Right atrium auricular region (tissue), 2 donors: ENCODE measurements at places on chromosomes 13 and 19. TPM values are rescaled to one million over a fixed set of nuclear protein-coding genes. Genes with fewer than 3 reads are reported as not detected.

RNASEH2B gene
- 22.9 TPM for total RNA-seq

ENOX1 gene
- total RNA-seq = 2.4 TPM

ZIK1 gene
- total RNA-seq = 3.3 TPM

CBLC gene
- total RNA-seq = not detected

SNRPD2 gene
- 201 TPM for total RNA-seq

PSG6 gene
- not detected for total RNA-seq

C2CD4C gene
- 0.26 TPM for total RNA-seq

OR7C1 gene
- not detected for total RNA-seq

DNA sequence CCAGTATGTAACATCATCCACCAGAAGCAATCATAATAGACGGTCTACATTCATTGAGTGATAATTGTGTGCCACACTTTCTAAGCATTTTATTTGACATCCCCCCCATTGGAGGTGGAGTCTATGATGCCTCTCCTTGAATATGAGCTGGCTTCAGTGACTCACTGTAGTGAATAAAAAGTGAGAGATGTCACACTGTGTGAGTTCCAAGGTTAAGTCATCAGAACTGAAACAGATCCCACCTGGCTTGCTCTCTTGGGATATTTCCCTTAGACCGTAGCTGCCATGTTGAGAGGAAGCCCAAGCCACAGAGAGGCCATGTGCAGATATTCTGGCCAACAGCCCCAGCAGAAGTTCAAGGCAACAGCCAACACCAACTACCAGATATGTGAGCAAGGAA lies 12.6 kb downstream of the RTBDN start:
- no peaks in the 10 kb centered on the region for H3K36me3 ChIP-seq
- no peak overlapping the region for H3K4me3 ChIP-seq
- DNase-seq = no peak
- no peak overlapping the region for H3K27ac ChIP-seq
- peaks cover 3% of the 10 kb centered on the region for H3K4me1 ChIP-seq

- H3K27me3 ChIP-seq = no peaks in the 10 kb centered on the region
- DNase-seq = peak; percentile 11
- H3K36me3 ChIP-seq = no peaks in the 10 kb centered on the region
- H3K27ac ChIP-seq = no peak overlapping the region
These were observed 597.4 kb downstream of the UQCRFS1 start for GRCh38 chr19:28615546-28615916.

DNA sequence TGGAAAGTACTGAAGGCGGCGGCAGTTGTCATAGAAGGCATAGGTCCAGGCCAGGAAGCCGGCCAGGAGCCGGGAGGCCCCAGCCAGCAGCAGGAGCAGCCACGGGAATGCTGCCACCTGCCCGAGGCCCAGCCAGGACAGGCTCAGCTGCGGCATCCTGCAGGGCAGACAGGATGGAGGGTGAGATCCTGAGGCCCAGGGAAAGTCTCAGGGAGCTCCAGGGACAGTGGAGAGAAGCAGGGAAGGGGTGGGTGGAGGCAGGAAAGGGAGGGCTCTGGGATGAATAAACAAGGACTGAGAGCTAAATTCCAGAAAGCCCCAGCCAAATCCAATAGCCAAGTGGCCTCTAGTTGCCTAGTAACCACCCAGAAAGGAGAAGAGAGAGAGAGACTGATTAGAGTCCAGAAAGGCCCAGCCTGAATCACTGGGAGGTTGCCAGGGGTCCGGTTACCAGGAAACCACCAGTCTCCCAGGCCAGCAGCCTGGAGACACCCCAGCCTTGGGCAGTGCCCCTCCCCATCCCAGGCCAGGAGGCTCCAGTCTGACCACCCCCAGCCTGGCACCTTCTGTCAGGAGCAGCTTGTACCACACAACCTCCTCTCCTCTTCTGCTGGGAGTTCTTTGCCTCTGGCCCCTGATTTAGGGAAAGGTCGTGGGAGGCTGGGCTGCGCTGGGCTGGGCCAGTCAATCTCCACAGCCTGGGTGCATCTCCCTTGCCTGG lies 7.5 kb upstream of the OR10H5 start:
- H3K36me3 ChIP-seq = no peaks in the 10 kb centered on the region
- H3K27ac ChIP-seq = peak overlapping the region; percentile 39
- no peaks in the 10 kb centered on the region for H3K27me3 ChIP-seq

DNA sequence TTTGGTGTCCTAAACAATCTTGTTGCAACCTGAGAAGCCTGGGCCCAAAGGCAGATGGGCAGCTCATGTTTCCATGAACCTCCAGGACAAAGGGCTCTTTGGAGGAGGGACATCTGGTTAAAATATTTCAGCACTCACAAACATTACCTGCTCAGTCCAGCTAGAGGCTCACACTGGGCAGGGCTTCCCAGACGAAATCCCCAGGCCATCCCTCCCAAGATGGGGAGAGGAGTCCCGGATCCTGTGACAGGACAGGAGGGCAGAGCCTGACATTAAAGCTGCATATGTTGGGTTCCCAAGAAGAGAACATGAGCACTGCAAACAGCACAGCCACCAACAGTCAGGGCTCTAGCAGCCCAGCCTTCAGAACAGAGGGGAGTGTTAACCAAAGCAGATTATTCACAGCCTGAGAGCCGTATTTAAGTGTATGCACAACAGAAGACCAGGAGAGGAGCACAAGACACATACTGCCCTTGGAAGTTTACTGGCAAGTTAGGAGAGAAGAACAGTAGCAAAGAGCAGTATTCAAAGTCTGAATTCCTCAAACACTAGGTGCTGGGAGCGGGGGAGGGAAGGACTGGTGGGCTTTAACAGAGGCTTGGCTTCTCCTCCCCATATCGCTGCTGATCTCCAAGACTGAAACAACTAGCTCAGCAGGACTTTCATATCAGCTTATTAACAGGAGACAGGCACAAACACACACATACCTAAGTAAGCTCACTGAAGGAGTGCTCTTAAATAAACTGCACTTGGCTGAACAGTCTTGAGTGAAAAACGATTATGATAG lies 12.3 kb downstream of the ATP7B start:
- H3K4me1 ChIP-seq = no peaks in the 10 kb centered on the region
- H3K4me3 ChIP-seq = no peak overlapping the region
- DNase-seq = no peak
- peak overlapping the region; percentile 52 for H3K27ac ChIP-seq
- H3K27me3 ChIP-seq = no peaks in the 10 kb centered on the region

- DNase-seq = peak; percentile 49
- H3K4me1 ChIP-seq = no peaks in the 10 kb centered on the region
- H3K36me3 ChIP-seq = no peaks in the 10 kb centered on the region
- no peak overlapping the region for H3K27ac ChIP-seq
These were observed 7.0 kb upstream of the SPACA6 start for GRCh38 chr19:51686171-51686570.

- no peak overlapping the region for H3K27ac ChIP-seq
- no peaks in the 10 kb centered on the region for H3K27me3 ChIP-seq
- H3K4me1 ChIP-seq = no peaks in the 10 kb centered on the region
- H3K4me3 ChIP-seq = no peak overlapping the region
- no peaks in the 10 kb centered on the region for H3K36me3 ChIP-seq
- DNase-seq = no peak
These were observed 55.6 kb downstream of the UFM1 start for GRCh38 chr13:38405216-38405615.

DNA sequence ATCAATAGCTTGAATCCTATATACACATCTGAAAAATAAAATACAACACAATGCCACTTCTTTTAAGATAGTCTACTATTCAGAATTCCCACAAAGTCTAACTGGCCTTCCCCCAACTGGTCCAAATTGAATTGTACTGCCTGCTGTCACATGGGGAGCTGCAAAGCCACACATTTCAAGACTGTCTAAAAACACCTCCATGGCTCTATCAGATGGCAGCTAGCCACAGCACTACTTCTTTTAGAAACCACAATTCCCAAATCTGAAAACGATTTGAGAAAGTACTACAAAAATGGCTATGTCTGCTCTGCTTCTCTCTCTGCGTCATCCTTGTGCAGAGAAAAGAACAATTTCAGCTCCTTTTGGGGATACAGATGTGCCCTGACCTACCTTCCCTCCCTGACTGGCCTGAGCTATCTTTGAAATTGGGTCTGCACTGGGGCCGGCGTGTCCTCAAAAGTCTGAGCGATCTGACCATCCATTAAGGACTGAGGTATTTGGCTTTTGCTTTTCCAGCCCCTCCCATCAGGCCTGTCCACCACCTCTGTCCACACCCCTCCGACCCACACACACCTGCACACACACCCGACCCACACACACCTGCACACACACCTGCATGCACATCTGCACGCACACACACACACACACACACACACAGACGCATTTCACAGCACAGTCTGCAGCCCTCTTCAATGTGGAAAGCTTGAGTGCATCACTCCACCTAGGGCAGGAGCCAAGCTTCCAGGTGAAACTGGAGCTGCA lies 68.6 kb upstream of the IPO5 start:
- no peaks in the 10 kb centered on the region for H3K4me1 ChIP-seq
- no peaks in the 10 kb centered on the region for H3K27me3 ChIP-seq
- H3K36me3 ChIP-seq = no peaks in the 10 kb centered on the region
- no peak overlapping the region for H3K27ac ChIP-seq
- no peak for DNase-seq

- DNase-seq = no peak
- H3K27ac ChIP-seq = no peak overlapping the region
- H3K4me1 ChIP-seq = no peaks in the 10 kb centered on the region
These were observed 117.6 kb downstream of the MIPEP start for GRCh38 chr13:23771552-23771951.

GRCh38 chr19:1862424-1863327 lies 703 bp downstream of the KLF16 start:
- peak overlapping the region; percentile 53 for H3K27ac ChIP-seq
- H3K4me3 ChIP-seq = peak overlapping the region; percentile 71
- no peaks in the 10 kb centered on the region for H3K36me3 ChIP-seq
- peaks cover 58% of the 10 kb centered on the region for H3K4me1 ChIP-seq
- H3K27me3 ChIP-seq = no peaks in the 10 kb centered on the region
- DNase-seq = no peak

- no peak overlapping the region for H3K4me3 ChIP-seq
- H3K27me3 ChIP-seq = no peaks in the 10 kb centered on the region
- DNase-seq = no peak
- no peaks in the 10 kb centered on the region for H3K36me3 ChIP-seq
- H3K4me1 ChIP-seq = no peaks in the 10 kb centered on the region
These were observed 22.0 kb downstream of the NOTCH3 start for GRCh38 chr19:15178629-15179308.

DNA sequence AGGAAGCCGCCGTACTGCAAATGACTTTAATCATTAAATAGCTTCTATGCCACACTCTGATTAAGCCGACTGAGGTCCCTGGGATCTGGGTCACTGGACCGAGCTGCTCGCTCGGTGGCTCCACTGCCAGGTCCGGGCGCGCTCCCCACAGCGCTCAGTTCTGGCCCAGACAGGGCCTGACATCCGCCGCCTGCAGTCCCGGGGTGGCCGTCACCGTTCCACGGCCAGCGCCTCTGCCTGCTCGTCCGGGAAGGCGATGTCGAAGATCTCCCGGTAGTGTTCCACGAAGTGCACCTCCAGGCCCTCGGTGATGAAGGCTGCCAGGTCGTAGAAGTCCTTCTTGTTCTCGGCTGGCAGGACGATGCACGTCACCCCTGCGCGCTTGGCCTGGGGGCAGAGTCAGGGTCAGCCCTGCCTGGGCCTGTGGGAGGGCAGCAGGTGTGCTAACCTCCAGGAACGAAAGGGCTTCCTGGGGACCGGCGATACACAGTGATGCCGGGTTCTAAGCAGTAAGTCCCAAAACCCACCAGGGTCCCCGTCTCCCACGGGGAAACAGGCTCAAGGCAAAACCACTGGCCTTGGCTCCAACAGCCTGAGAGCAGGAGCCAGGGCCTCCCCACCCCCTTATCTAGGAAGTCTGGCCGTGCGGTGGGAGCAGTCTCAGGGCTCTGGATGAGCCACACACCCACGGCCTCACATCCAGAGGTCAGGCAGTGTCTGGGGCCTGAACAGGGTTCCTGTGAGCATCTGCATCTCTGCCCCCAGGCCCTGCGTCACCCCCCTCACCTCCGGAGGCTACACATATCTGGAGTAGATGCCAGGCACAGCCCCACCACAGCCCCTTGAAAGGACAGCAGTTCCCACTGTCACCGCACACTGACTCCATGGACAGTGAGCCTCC lies 2.0 kb downstream of the RPL36 start:
- peak overlapping the region; percentile 79 for H3K27ac ChIP-seq
- peaks cover 56% of the 10 kb centered on the region for H3K36me3 ChIP-seq

GRCh38 chr19:3348042-3348441 lies 18.3 kb upstream of the NFIC start:
- no peak overlapping the region for H3K27ac ChIP-seq
- no peak overlapping the region for H3K4me3 ChIP-seq
- H3K27me3 ChIP-seq = no peaks in the 10 kb centered on the region
- H3K4me1 ChIP-seq = no peaks in the 10 kb centered on the region

- no peak for DNase-seq
- no peaks in the 10 kb centered on the region for H3K27me3 ChIP-seq
- no peaks in the 10 kb centered on the region for H3K4me1 ChIP-seq
- no peaks in the 10 kb centered on the region for H3K36me3 ChIP-seq
- H3K4me3 ChIP-seq = no peak overlapping the region
These were observed 73.2 kb upstream of the MBNL2 start for GRCh38 chr13:97148894-97149293.

- peaks cover 16% of the 10 kb centered on the region for H3K27me3 ChIP-seq
- no peak overlapping the region for H3K4me3 ChIP-seq
- no peak overlapping the region for H3K27ac ChIP-seq
- no peaks in the 10 kb centered on the region for H3K36me3 ChIP-seq
- H3K4me1 ChIP-seq = peaks cover 23% of the 10 kb centered on the region
- no peak for DNase-seq
These were observed 6.0 kb downstream of the SPRED3 start for GRCh38 chr19:38394488-38394887.

DNA sequence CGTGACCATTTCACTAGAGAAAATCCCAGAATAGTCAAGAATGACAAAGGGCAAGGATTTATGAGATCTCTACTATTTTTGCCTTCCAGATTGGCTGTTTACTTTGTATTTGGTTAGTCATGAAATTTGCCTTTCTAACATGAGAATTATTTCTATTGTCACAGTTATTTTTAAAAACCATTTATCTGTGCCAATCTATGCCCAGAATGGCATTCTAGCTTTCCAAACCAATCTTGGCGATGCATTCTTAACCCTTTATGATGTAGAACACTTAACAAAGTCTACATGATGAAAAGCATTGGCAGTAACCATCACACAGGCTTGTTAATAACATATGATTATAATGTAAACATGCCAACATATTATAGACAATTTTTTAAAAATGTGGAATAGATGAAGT lies 65.2 kb downstream of the SCEL start:
- no peaks in the 10 kb centered on the region for H3K36me3 ChIP-seq
- no peak overlapping the region for H3K27ac ChIP-seq
- no peaks in the 10 kb centered on the region for H3K27me3 ChIP-seq
- H3K4me1 ChIP-seq = no peaks in the 10 kb centered on the region

GRCh38 chr19:32828643-32829344 lies 40.8 kb downstream of the SLC7A9 start:
- H3K36me3 ChIP-seq = no peaks in the 10 kb centered on the region
- H3K27me3 ChIP-seq = no peaks in the 10 kb centered on the region
- no peak overlapping the region for H3K4me3 ChIP-seq
- H3K27ac ChIP-seq = no peak overlapping the region

- H3K4me3 ChIP-seq = no peak overlapping the region
- H3K36me3 ChIP-seq = no peaks in the 10 kb centered on the region
- H3K4me1 ChIP-seq = peaks cover 38% of the 10 kb centered on the region
- H3K27ac ChIP-seq = peak overlapping the region; percentile 78
These were observed 102.6 kb upstream of the SERP2 start for GRCh38 chr13:44271031-44271455.

GRCh38 chr13:87941226-87941625 lies 270.1 kb downstream of the SLITRK5 start:
- no peak overlapping the region for H3K27ac ChIP-seq
- H3K36me3 ChIP-seq = no peaks in the 10 kb centered on the region
